NCI-H1105 (cell line): ENCODE measurements at places on chromosomes 5 and 9.

GRCh38 chr5:112918679-112919078, 3.3 kb downstream of the REEP5 start:
- DNase-seq, result no peak

- no peak for DNase-seq
Observed at GRCh38 chr9:129613520-129614175, 7.3 kb downstream of the C9orf50 start.

DNA sequence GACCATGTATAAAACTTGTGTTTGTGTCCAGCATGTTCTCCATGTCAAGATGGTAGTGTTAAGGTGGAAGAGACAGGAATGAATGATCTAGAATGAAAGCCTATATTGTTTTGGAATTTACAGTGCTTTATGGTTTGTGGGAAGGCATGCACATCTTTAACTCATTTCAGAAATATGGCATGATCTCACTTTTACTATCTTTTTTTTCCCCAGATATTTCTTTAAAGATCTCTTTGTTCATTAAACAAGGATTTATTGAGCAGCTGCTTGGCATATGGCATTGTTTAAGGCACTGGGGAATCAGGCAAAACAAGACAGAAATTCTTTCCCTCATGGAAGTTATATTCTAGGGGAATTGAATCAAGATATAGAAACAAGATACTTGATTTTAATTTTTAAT, 51.7 kb downstream of the SLC12A2 start:
- DNase-seq, result no peak

DNA sequence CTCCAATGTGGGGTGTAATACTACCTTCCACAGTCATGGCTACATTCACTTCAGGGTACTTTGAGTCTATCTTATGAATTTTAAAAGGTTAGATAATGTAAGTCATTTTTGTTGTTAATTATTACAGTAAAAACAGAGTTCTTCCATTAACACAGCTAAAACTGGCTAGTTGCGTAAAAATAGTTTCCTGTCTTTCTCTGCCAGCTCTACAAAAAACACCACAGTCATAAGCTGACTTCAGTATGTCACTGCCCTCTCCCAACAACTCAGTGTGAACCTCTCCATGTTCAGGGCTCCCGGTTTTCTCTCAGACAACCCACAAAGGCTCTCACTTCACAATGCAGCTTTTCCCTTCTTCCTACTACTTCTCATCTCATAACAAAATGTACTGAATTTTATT, 84.8 kb upstream of the ITGA1 start:
- DNase-seq, result no peak

GRCh38 chr9:98108531-98109031, 10.4 kb downstream of the TRIM14 start:
- DNase-seq, result no peak

DNA sequence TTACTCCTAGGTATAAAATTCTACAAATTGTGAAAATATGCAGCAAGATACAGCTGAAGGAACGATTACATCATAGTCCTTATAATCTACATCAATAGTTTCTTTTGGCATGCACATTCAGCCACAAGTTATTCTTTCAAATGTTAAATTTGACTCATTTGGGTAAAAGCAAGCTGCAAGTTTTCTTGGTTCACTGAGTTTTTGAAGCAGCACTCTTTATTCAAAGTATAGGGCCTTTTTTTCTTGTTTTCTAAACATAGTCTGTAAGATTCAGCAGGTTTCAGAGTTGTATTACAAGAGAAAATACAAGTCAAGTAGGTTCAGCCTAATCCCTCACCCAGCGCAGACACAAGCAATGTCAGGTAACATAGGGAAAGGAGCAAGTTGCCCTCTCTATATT, 981.5 kb downstream of the PTPRD start:
- no peak for DNase-seq

DNA sequence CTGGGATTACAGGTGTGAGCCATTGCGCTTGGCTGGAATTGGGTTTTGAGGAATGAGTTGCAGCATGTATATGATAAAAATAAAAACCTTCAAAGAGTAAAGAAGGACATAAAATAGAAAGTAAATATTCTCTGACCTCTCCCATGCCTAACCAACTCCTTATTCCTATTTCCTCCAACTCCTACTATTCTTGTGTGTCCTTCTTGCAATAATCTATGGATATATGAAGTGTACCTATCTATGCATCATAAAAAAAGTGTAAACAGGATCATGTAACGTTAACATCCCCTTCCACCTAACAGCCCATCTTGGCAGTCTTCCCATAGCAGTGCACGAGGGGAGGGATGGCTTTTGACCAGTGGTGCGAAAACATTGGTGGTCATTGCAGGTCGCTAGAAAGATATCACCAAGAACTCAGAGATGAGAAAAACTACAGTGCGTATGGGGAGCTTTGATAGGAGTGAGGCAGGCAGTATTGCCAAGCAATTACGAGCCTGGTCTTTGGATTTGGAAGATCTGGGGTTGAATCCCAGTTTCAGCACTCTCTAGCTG, 69.9 kb downstream of the PPARGC1B start:
- DNase-seq, result no peak

DNA sequence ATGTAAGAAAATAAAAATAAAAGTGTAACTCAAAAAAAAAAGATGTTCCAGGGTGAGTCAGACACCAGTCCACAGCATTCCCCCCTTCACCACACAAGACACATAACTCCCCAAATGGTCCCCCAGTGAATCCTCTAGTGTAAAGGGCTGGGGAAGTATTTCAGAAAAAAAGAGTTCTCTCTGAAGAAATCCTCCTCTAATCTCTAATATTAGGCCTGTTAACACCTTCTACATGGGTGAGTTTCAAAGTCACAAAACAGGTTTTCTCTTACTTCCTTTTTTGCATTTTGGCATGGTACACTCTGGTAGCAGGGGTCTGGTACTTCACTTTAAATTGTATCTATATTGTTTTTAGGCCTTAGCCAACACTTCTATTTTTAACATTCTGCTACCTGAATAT, 28.2 kb downstream of the RNF145 start:
- no peak for DNase-seq

GRCh38 chr9:4548811-4549725, 58.8 kb downstream of the SLC1A1 start:
- DNase-seq, result no peak

GRCh38 chr9:129567842-129568559, 52.9 kb downstream of the C9orf50 start:
- no peak for DNase-seq

- no peak for DNase-seq
Observed at GRCh38 chr5:91095313-91095712, 287.8 kb downstream of the ARRDC3 start.

DNA sequence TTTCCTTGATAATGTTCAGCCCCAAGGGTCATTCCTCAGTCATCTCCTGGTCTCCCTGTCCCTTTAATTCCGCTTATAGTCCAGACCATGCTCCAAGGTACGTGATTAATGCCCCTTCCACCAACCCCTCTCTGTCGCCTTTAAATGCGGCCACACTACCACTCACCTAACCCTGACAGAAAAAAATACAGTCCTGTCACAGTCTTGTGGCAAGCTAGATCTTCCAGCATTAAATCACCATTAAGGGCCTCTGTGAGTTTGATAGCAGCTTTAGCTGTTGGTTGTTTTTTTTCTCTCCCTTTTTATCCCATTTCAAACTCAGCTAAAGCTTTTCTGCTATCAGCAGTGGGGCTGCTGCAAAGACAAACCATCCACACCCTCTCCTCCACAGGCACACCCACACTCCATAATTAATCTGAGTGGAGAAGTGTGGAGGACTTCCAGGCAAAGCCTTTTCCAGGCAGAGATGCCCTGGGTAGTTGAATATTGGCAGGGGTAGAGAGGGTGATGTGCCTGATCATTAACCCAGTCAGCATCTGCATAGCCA, 522.7 kb upstream of the CLINT1 start:
- no peak for DNase-seq

GRCh38 chr5:41841325-41841724, 28.9 kb downstream of the OXCT1 start:
- no peak for DNase-seq

- no peak for DNase-seq
Observed at GRCh38 chr9:134988706-134989105, 71.0 kb upstream of the FCN1 start.

DNA sequence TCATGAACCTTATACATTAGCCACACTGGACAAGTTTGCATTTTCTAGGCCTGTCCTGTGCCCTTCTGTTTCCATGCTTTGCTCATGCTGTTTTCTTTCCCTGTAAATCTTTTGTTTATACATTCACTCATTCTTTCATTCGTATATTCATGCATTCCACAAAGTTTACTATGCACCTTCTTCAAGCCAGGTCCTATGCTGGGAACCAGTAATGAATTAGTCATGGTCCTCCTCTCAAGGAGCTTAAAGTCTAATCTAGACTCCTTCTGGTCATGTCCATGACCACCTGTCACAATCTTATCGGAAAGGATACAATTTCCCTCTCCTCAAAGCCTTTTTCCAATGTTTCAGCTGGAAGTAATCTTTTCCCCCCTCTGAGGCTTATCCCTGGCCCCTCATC, 9.1 kb upstream of the XPA start:
- DNase-seq, result no peak

DNA sequence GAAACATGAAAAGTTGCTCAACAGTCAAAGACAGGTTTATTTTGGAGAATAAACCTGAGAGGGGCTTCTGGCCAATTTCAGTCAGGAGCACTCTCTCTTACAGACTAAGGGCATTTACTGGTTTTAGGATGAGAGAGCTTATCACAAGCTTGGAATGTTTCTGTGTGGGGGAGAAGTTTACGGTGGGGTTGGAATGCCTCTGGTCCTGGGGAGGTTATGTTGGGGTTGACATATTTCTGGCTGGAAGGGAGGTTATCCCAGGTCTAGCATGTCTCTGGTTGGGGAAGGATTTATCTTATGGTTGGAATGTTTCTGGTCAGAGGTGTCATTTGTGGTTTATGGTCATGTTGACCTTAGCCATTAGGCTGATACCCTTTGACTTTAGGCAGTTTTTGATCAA, 1867.3 kb downstream of the EFNA5 start:
- DNase-seq, result no peak

- DNase-seq, result no peak
Observed at GRCh38 chr5:143737062-143737461, 74.9 kb upstream of the HMHB1 start.

- DNase-seq, result peak; percentile 59
Observed at GRCh38 chr5:132394667-132395259, 25.3 kb downstream of the SLC22A5 start.

DNA sequence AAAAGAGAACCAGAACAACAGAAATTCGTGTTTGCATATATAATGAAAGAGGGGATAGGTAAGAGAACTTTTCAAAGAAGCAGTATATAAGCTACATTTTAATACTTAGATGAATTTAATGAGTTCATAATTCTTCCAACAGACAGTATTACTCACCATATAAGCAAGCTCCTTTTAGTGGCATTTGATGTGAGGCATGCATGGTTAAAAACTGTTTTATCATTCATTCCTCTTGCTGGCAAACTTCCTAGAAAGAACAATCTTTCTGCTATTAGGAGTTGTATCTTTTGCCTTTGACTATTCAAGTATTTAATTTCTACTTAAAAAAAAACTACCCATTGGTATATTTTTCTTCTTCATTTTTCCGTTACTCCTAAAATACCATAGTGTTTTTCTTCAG, 65.7 kb upstream of the EIF4EBP3 start:
- DNase-seq, result no peak

GRCh38 chr5:55620766-55621160, 86.0 kb upstream of the PLPP1 start:
- no peak for DNase-seq

- DNase-seq, result no peak
Observed at GRCh38 chr5:151023651-151024050, 3.3 kb downstream of the GPX3 start.

GRCh38 chr9:134475011-134475790, 148.9 kb downstream of the RXRA start:
- DNase-seq, result no peak

GRCh38 chr5:137146402-137146890, 352.7 kb downstream of the SPOCK1 start:
- no peak for DNase-seq
